ENCODE measurements at places on chromosomes 2 and 18.

- H3K27ac ChIP-seq: no peak overlapping the region
- no peak overlapping the region for H3K4me3 ChIP-seq
- no peak for DNase-seq
- no peaks in the 10 kb centered on the region for H3K27me3 ChIP-seq
- no peaks in the 10 kb centered on the region for H3K4me1 ChIP-seq
These were observed 145.7 kb downstream of the NUP35 start for GRCh38 chr2:183269956-183270355.

DNA sequence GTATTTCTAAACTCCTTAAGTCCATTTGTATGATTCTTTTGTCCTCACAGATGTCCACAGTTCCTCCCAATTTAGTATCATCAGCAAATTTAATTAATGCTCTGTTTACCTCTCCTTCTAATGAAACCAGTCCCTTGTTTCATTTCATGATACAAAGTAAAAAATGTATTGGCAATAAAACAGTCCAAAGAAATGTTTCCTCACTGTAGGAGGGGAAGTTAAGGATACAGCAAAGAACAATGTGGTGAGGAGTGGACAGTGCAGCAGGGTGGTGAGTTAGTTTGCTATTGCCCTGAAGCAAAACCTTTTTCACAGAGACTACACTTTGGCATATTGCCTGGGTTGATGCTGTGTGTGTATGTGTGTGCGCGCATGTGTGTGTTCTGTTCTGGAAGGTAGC lies 401.5 kb downstream of the ARHGAP15 start:
- DNase-seq: no peak
- no peaks in the 10 kb centered on the region for H3K4me1 ChIP-seq
- no peak overlapping the region for H3K4me3 ChIP-seq
- H3K36me3 ChIP-seq: no peaks in the 10 kb centered on the region
- no peak overlapping the region for H3K27ac ChIP-seq

DNA sequence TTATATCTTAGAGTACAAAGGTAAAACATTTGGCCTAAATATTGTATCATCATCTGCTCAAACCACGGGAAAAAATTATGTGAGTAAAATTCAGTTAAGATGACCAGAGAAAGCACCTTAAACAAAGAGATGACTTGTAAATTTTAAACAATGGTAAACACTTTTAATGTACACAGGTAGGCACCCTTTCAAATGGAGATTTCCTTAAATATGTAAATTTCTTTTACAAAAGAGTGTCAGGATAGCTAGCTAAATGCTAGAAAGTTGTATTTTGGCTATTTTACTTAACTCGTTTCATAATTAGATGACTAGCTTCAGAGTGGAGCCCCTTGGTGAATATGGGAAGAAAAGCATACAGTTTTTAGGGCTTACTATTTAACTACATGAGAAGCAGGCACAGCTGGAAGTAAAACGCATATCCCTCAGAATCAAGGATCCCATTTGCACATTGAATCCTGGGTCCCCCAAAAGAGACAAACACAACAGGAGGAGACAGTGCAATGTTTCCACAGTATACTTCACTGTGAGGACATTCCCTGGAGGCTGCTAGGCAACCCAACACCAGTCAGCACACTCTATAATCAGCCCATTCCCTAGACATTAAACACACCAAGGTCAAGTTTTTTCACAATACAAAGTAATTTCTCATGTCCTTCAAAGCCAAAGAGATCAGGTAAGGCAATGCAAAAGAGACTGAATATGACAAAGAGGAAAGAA lies 1154.4 kb downstream of the DPP10 start:
- no peak overlapping the region for H3K4me3 ChIP-seq
- no peaks in the 10 kb centered on the region for H3K27me3 ChIP-seq
- no peak overlapping the region for H3K27ac ChIP-seq
- no peaks in the 10 kb centered on the region for H3K36me3 ChIP-seq
- no peaks in the 10 kb centered on the region for H3K4me1 ChIP-seq

DNA sequence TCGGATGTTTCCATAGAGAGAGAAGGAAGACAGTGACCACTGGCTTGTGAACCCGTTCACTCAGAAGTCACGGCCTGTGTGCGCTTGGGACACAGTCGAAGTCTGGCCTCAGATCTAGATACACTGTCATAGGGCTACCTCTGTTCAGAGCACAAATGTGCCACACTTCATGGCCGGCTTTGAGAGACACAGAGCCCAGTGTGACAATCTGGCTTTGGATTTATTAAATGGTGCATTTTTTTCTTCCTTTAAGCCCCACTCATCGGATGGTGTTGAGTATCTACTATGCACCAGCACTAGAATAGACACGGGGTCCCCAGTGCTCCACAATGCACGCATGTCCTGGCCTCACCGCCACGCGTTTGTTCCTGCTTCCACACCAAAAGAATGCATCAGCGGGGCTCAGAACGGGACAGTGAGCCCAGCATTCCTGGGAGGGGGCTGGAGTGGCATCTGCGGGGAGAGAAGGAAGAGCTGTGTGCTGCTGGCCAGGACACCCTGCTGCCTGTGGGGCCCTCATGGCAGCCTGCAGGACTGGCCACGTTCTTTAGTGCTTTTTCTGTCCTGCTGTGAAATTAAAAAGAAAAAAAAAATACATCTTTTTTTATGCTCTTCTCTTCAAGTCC lies 738.9 kb upstream of the SALL3 start:
- H3K36me3 ChIP-seq: no peaks in the 10 kb centered on the region
- H3K27ac ChIP-seq: no peak overlapping the region
- no peak overlapping the region for H3K4me3 ChIP-seq
- no peaks in the 10 kb centered on the region for H3K4me1 ChIP-seq
- DNase-seq: no peak

DNA sequence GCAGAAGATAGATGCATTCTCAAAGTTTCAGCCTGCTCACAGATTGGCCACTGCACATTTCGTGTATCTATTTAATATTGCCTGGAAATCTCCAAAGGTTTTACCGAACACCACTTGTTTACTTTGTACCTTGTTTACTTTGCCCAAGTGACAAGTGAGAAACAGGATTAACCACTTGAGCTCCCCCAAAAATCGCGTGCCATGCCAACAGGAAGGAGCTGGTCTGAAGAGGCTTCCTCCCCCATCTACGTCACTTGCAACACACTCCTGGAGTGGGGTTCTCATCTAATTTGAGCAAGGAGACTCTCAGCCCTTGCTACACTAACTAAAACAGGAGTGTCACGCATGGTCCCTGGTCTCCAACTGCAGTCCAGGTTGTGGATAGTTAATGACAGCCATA lies 212.5 kb upstream of the TMEM200C start:
- H3K36me3 ChIP-seq: no peaks in the 10 kb centered on the region
- no peaks in the 10 kb centered on the region for H3K27me3 ChIP-seq
- no peak overlapping the region for H3K27ac ChIP-seq
- H3K4me3 ChIP-seq: no peak overlapping the region
- H3K4me1 ChIP-seq: no peaks in the 10 kb centered on the region

- H3K27me3 ChIP-seq: no peaks in the 10 kb centered on the region
- peaks cover under 1% of the 10 kb centered on the region for H3K4me1 ChIP-seq
- H3K4me3 ChIP-seq: no peak overlapping the region
These were observed 10.5 kb downstream of the NAPG start for GRCh38 chr18:10536280-10536679.

GRCh38 chr2:119508756-119509155 lies 15.5 kb downstream of the SCTR start:
- no peak overlapping the region for H3K27ac ChIP-seq
- no peaks in the 10 kb centered on the region for H3K27me3 ChIP-seq
- no peak for DNase-seq
- no peaks in the 10 kb centered on the region for H3K36me3 ChIP-seq

- DNase-seq: no peak
- no peaks in the 10 kb centered on the region for H3K4me1 ChIP-seq
- H3K4me3 ChIP-seq: no peak overlapping the region
- no peaks in the 10 kb centered on the region for H3K36me3 ChIP-seq
- no peaks in the 10 kb centered on the region for H3K27me3 ChIP-seq
- no peak overlapping the region for H3K27ac ChIP-seq
These were observed 250.5 kb upstream of the NETO1 start for GRCh38 chr18:73118121-73118816.

DNA sequence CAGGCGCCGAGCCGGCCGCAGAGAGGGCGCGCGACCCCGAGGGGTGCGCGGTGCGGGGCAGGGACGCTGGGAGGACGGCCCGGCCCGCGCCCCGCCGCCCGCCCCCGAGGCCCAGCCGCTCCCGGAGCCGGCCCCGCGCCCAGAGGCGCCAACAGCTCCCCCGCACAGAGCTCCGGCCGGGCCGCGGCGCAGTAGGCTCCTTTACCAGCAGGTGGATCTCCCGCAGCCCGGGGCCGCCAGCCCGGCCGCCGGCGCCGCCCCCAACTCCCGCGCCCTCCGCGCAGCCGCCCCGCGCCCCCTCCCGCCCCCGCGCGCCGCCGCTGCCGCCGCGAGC lies 258 bp downstream of the MGAT4A start:
- no peaks in the 10 kb centered on the region for H3K27me3 ChIP-seq
- H3K4me1 ChIP-seq: peaks cover 25% of the 10 kb centered on the region

Measured in gastrocnemius medialis (tissue), 4 donors.